ENCODE measurements at places on chromosomes 5 and 9. TPM values are rescaled to one million over a fixed set of nuclear protein-coding genes. Genes with fewer than 3 reads are reported as not detected.

CTNND2 gene
- 2.1 TPM for total RNA-seq

CDKN2B-AS1 gene
- total RNA-seq = 1.00 TPM

SLC27A6 gene
- total RNA-seq = 0.27 TPM

GRM6 gene
- not detected for total RNA-seq

NR5A1 gene
- total RNA-seq = not detected

TSSK1B gene
- total RNA-seq = not detected

OR1Q1 gene
- not detected for total RNA-seq

TEX48 gene
- total RNA-seq = not detected

ENTREP1 gene
- total RNA-seq = 3.0 TPM

SPACA9 gene
- total RNA-seq = 1.00 TPM

GRCh38 chr5:94855543-94855942, 237.1 kb downstream of the SLF1 start:
- no peak for DNase-seq

- DNase-seq = no peak
Measured at GRCh38 chr9:131263701-131264100, 12.6 kb downstream of the FAM78A start.

DNA sequence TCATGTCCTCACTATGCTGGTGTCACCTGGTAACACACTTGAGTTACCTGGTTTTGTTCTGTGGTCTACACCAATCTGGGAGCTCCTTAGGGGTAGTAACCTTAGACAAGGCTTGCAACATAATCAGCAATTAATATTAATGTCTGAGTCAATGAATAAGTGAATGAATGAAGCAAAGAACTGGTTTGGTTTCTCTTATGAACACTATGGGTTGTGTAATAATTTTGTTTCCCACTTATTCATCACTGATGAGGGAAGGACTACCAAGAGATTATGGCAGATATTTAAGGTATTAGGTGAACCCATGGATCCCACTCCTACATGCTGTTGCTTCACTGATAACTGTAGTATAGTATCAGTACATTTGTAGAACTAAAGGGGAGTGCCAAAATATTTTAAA, 116.0 kb downstream of the SLC12A2 start:
- no peak for DNase-seq

DNA sequence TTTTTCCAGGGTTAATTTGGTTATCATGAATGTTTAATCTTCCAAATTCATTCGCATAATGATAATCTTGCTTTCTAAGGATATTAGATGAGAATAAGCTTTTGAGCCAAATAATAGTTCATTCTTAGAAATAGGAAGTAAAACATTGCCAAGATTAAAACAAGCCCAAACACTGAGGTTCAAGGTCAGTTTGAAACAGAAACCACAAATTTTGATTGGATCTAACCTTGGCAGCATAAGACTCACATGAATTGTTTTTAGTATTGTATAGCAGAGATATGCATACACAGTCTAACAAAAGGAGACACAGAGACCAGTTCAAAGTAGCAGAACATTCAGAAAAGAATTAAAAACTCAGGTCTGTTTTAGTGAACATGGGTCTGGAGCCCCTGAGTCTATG, 43.4 kb upstream of the VCAN start:
- no peak for DNase-seq

- no peak for DNase-seq
Measured at GRCh38 chr5:11622785-11623184, 281.5 kb downstream of the CTNND2 start.

DNA sequence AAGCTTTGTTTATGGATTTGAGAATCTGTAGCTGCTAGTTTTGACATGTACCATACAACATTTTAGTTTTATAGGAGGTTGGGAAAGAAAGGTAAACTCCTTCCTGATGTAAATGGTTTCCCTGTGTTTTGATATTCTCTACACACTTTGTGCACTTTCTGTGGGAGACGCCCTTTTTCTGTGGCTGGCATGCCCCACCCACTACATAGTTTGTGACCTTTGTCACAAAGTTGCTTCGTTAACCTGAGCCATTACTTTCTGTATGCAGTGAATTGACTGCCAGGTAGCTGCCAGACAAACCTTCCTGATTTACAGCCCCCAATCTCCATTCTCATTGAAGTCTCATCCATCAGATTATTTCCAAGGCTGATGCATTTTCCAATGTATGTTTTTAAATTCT, 90.6 kb downstream of the NLN start:
- peak; percentile 75 for DNase-seq

GRCh38 chr5:94793113-94793815, 174.8 kb downstream of the SLF1 start:
- no peak for DNase-seq

GRCh38 chr5:31433229-31433628, 98.7 kb downstream of the DROSHA start:
- DNase-seq = no peak

- no peak for DNase-seq
Measured at GRCh38 chr5:80656425-80656824, 1.6 kb upstream of the DHFR start.

- DNase-seq = no peak
Measured at GRCh38 chr5:126490167-126490940, 67.1 kb downstream of the GRAMD2B start.

DNA sequence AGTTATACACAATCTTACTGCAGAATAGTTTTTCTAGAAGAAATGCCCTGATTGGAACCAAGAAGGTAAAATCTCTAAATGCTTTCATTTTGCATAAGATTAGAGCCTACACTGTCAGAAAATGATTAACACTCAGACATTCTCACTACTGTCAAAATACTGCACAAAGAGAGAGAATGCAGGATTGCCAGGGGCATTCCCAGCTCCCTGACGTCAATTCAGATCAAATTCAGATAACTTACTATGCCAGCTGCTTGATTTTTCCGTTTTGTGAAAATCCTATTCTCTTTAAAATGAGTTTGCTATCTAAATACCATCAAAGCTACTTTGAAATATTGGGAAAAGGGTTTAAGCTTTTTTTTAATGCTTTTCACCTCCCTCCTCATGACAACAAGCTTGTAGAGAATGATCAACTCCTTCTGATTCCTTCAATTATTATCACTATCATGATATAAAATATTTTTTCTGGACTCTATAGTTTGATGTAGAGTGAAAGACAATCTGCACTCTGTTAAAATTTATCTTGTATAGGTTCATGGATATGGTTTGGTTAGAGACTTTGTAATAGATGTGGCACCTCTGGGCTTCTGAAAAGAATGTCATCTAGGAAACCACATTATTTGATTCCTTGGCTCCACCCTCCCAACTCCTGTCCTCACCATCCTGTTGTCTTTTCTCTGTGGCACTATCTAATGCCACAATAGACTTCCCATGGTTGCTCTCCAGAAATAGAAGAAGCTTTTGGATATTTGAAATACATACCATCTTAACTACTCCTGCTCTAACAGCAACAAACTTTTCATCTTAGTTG, 407.7 kb downstream of the PDE4D start:
- DNase-seq = no peak

DNA sequence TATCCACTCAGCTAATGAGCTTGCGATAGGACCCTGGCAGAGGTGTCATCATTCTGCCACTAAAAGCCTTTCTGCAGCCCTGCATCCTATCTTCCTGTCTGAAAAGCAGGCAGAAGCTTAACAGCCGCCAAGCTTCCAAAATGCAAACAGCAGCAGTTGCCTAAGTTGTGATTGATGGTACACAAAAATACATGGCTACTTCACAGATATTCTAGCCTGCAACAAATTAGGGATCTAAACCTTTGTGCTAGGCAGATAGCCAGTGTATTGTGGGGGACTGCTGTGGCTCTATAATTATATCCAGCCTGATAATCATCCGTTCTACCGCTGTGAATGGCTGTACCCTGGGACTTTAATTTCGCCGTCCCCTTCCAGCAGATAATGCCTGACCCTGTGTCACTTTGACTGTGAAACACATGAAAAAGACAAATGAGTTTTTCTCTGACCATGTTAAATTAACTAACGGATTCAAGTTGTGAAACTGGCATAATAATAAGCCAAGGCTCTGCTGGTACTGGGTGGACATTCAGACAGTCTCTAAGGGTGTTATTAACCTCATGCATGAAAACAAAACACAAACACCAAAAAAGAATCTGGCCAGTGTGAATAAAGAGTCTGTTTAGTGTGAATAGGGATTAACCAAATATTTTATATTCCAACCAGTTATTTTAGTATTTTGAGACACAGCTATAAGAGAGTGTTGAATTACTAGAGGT, 45.9 kb downstream of the SEMA6A start:
- DNase-seq = no peak

DNA sequence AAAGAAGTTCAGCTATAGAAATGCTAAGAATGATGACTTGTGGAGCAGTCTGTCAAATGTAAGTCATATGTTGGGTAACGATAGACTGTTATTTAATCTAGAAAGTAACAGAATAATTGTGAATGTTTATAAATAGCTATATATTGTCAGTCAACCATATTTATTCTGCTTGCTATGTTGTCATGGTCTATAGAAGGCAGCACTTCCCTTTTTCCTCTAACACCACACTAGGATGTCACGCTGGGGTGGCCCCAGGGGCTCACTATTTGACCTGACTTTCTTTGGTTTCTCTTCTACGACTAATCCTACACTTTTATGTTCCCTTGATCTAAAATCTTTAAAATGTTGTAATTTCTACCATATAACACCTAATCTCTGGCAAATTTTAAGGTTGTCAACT, 20.5 kb downstream of the ERAP2 start:
- peak; percentile 15 for DNase-seq

GRCh38 chr9:134612715-134613114, 28.9 kb upstream of the COL5A1 start:
- no peak for DNase-seq

GRCh38 chr9:110476251-110476650, 103.3 kb downstream of the SVEP1 start:
- no peak for DNase-seq

GRCh38 chr9:69951411-69951810, 92.2 kb upstream of the MAMDC2 start:
- no peak for DNase-seq

GRCh38 chr9:88992556-88992955, 1.3 kb downstream of the S1PR3 start:
- DNase-seq = no peak

DNA sequence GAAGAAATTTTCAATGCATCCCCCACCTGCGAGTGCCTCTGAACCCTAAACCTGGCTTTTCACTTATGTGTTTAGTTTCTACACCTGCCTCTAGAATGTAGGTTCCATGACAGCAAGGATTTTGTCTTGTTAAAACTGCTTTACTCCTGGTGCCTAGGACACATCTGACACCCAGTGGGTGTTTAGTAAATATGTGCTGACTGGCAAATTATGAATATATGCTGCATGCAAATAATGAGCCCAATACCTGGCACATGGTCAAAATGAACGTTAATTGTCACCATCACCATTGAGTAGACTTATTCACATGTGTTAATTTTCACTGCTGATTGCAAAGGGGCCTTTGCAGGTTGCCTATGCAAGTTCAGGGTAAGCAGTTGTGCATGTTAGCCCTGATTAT, 249.9 kb upstream of the WWC1 start:
- DNase-seq = no peak

GRCh38 chr5:131525805-131526204, 109.2 kb downstream of the RAPGEF6 start:
- no peak for DNase-seq

GRCh38 chr5:117679046-117679445, 1104.4 kb upstream of the SEMA6A start:
- no peak for DNase-seq

Measured in transverse colon (tissue), 4 donors.